ENCODE measurements at places on chromosomes 2 and 18.

- DNase-seq: no peak
Measured at GRCh38 chr2:200225951-200226350, 80.5 kb upstream of the SPATS2L start.

DNA sequence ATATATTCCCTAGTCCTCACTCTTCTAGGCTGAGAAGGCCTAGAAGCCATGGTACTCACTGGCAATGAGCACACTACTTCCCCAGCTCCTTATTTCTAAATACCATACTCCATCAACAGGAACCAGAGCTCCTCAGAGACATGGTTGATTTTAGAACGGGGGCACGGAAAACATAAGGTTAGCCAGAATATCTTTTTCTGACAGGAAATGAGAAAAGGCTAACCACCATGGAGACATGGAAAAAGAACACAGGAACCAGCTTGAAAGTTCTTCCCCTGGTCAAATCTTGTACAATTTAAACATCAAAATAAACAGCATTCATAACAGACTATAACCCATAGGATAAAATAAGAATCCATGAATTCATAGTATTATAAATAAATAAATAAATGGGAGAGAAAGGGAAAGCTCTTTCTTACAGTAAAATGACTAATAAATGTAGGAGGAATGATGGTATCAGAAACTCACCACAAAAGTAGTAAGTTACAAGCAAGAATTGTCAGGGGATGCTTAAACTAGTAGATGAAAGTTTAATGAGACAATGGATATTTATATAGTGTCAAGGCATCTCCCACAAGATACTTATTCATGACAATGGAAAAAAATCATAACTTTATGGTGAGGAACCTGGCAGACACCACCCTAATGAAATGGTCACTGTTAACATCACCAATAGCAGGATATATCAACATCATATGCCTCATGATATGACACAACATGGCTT lies 20.6 kb upstream of the GCC2 start:
- DNase-seq: no peak

DNA sequence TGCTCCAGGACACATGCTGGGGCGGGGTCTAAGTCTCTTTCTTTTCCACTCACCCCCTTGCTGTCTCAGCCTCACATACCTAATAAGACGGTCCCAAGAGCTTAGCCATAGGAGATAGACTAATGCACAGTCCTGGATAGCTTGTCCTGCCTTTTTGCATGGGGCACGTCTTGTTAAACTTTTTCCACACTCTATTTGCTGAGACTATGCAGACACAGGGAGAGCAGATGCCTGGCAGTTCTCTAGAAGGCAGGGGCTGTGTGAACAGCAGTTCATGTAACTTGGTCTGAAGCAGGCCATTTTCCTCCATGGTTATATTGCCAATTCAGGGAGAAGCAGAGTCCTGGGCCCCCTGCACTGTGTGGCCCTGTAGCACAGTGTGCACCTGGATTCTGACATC lies 142.1 kb downstream of the SEPTIN10 start:
- no peak for DNase-seq

GRCh38 chr2:112671801-112672200 lies 26.1 kb downstream of the SLC20A1 start:
- no peak for DNase-seq

DNA sequence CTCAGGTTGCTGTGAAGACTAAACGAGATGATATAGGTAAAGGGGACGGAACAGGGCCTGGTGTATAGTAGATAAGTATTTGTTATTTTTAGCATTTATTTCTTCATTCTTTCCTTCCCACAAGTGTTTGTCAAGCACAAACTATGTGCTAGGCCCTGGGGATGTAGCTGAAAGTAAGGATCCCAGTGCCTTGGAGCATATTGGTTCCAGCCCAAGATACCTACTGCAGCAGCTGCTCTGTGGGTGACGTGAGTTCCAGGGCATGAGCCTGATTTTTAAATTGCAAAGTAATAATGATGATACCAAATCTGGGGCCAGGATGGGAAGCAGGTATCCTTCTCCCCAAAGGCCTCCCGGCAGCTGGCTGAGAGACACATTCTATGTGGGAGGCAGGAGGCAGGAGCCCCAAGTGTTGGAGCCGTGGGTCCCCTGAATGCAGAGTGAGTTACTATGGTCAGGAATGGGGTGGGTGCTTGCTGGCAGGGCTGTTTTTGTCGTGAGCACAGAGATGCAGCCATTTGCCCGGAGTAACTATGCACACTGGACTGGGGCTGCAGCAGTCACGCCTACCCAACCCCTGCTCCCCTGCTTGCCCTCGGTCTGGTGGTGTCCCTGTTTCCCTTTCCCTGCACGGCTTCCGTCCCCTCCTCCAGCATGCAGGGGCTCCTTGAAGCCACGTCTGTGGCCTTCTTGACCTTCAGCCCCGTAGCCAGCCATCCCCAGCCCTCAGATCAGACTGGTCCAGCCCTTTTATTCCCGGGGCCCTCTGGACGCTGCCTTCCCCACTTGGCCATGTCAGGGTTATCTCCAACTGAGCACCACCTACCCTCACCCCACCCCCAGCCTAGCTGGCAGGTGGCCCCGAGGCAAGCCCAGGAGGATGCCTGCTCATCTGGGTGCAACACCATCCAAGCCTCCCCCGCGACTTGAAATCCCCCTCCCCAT lies 52.4 kb downstream of the INHBB start:
- no peak for DNase-seq

- no peak for DNase-seq
Measured at GRCh38 chr2:109647636-109648035, 33.5 kb downstream of the SOWAHC start.

DNA sequence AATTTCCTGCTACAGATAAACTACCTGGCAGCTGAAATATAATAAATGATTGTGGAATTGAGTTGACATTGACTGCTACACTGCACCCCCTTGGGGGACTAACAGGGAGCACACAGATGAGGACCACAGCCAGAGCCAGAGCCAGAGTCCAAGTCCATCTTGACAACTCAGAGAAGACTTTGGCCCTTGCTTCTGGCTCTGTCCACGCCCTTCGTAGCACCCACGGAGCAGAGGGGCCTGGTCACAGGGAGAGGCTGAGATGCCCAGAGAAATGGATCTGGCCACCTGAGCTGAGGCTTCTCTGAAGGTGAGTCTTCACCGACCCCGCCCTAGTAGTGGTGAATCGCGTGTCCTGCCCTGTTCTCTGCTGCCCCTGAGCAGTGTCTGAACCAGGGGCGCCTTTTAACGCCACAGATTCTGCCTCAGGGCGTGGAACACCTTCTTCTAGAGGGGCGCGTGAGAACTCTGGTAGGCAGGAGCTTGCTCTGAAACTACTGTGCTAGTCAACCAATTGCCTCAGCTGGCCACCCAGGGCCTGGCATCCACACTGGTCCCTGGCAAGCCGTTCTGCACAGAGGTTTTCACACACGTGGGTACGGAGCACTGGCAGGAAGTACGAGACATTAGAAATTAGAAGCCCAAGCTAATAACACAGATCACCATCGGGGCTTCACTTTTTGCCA lies 35.7 kb upstream of the MAT2A start:
- no peak for DNase-seq

GRCh38 chr2:201452922-201453643 lies 1.5 kb downstream of the STRADB start:
- DNase-seq: no peak

DNA sequence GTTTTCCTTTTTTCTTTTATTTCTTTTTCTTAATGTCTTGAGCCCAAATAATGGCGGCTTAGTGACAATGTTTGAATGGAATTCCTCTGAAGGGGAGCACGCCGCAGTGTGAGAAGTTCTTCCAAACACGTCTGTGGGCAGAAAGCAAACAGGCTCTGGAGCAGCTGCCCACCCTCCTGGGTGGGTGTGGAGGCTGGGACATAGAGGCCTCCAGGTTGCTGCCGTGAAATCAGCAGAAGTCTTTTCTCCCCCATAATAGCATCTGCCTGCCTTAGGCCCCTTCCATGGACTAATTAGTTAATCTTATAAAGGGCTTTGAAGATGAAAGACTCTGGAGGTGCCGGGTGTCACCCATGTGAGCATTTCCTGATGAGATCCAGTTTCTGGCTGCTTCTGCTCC lies 213.9 kb downstream of the SH3RF3 start:
- DNase-seq: no peak

- peak; percentile 27 for DNase-seq
Measured at GRCh38 chr18:159037-159652, 788 bp downstream of the USP14 start.

- DNase-seq: no peak
Measured at GRCh38 chr2:216717491-216717901, 22.1 kb upstream of the IGFBP5 start.

- no peak for DNase-seq
Measured at GRCh38 chr2:3257166-3257565, 120.5 kb downstream of the EIPR1 start.

GRCh38 chr2:212294816-212295215 lies 243.8 kb downstream of the ERBB4 start:
- DNase-seq: no peak

- DNase-seq: no peak
Measured at GRCh38 chr2:53490659-53491058, 276.9 kb upstream of the CHAC2 start.

GRCh38 chr2:18251486-18251885 lies 309.0 kb downstream of the RDH14 start:
- DNase-seq: no peak

GRCh38 chr2:176184749-176185148 lies 3.7 kb upstream of the HOXD1 start:
- no peak for DNase-seq

- no peak for DNase-seq
Measured at GRCh38 chr2:173574324-173575112, 219.8 kb downstream of the CDCA7 start.

DNA sequence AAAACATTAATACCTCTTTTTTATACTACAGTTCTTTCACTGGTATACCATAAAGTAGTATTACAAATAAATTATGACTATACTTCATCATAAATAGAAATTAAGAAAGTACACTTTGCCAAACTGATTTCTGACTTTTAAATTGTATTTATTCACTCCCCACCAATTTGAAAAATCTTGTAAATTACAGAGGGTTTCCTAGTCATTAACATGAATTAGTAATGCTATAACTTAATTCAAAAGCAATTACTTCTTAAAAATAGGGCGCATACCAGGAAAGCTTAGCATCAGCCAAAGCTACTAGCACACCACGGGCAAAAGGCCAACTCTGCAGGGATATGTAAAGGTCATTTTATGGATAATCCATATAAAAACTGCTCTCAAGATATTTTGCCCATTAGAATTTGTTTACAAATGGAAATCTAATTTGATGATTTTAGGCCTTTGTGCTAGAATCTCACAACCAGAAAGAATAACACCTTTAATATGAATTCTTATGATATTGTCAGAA lies 142.3 kb downstream of the PIGN start:
- no peak for DNase-seq

- DNase-seq: no peak
Measured at GRCh38 chr18:42176599-42176998, 221.6 kb downstream of the PIK3C3 start.

DNA sequence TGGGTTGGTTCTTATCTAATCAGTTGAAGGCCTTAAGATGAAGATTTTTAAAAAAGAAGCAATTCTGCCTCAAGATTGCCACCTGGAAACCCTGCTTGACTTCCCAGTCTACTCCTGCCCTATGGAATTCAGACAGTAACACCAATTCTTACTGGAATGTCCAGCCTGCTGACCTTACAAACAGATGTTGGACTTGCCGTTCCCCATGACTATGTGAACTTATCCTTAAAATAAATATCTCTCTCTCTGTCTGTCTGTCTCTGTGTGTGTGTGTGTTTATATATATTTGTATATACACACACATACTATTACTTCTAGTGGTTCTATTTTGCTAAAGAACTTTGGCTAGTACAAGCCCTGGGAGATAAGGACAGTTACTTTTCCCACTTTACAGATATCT lies 675.3 kb downstream of the SLC4A3 start:
- DNase-seq: no peak

DNA sequence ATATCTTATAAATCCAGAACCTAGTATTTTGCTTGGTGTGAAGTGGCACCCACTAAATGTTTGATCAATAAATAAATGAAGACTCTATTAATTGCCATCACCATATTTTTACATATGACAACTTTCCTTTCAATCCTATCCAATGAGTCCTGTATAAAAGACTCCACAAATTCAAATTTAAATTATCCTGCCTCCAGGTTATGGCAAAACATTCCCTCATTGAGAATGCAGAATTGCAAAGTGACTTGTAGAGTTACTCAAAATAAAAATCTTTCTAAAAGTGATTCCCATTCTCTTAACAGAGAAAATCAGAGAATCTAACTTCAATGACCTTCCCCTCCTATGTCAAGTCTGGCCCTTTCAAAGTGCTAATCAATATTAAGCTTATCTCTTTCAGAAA lies 236.8 kb downstream of the GRB14 start:
- no peak for DNase-seq

GRCh38 chr2:43329637-43330036 lies 103.2 kb upstream of the ZFP36L2 start:
- DNase-seq: no peak

DNA sequence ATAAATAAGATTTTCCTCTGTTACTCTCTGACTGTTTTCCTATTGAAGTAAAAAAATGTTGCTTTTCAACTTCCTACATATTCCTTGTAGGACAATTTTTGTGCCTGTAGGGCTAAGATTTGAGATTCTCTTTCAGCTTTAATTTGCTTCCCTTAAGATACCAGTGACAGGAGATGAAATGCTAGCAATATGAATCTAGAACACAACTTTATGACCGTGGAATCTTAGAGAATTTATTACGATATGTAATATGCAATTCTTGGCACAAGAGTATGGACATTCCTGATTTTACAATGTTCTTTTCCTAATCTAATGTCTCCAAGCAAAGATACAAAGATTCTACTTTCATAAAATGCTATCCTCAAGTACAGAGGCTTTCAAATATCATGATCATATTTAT lies 180.9 kb downstream of the KCNE4 start:
- DNase-seq: no peak

GRCh38 chr2:136008205-136008865 lies 22.9 kb upstream of the DARS1 start:
- DNase-seq: no peak

GRCh38 chr2:223896833-223897311 lies 48.3 kb downstream of the WDFY1 start:
- DNase-seq: peak; percentile 68

DNA sequence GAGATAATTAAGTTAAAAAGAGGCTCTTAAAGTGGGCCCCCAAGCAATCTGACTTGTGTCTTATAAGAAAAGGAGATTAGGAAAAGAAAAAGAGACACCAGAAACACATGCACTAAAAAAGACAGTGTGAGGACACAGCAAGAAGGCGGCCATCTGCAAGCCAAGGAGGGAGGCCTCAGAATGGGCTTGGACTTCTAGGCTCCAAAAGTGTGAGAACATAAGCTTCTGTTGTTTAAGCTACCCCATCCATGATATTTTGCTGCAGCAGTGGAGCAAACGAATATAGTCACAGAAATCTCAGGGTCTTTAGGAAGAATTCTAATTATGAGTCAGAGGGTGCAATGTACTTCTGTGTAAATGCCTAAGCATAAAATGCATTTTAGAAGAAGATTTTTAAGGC lies 399.3 kb upstream of the MMADHC start:
- no peak for DNase-seq

- DNase-seq: no peak
Measured at GRCh38 chr18:49613141-49613640, 51.3 kb downstream of the LIPG start.
